ENCODE measurements at places on chromosomes 13 and 19.
A peak's percentile ranks its signal among the peaks of the same experiment; 100 is the strongest.

DNA sequence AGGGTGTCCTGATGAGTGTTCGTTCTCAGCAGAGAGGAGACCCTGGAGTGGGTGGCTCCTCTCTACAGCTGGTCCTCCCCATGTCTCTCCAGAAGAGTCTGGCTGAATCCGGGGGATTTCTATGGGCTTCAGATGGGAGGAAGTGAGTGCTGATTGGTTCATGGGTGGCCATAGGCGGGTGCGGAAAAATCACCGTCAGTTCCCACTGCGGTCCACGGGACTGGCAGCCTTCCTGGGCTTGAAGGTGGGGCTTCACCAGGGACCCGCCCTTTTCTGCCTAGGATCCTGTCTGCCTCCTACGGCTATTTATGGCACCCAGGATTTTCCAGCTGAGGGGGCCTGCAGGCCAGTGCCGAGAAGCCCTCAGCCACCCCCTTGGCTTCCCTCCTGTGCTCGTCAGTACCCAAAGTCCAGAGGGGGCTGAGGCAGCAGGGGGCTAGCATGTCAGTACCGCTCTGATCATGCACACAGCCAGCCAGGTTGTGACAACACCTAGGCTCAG is 18.4 kb downstream of the CPB2 start:
- no peak for DNase-seq

DNA sequence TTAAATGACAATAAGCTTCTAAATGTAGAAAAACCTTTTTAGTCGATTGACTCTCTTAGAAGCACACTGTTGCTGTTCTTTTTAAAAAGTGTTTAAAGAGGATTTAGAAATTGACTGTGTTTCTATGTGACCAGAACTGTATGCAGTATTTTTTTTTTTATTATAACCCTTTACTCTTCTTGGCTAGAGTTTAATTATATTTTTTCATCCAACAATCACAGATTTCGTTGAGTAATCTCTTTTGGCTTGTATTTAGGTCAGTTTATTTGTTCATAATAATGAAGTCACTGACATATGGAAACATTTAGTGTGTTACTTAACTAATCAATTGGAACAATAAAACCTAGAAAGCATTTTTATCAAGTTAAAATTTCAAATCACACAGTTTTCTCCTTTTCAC is 19.9 kb downstream of the CSNK1A1L start:
- no peak for DNase-seq

DNA sequence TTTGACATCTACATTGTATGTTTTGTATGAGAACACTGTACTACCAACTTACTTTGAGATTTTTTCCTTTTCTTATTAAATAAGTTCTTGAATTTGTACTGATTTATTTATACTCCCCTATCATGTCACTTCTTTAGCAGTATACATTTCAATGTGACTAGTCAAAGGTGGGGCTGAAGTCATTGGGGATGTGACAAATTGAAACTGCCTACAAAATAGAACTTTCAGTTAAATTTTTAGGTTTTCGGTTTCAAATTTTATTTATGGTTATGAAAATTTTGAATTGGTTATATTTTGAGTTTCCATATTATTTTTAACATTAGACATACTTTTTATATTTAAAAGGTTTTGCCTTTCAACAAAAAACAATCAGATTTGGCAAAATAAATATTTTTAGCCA is 221.6 kb downstream of the NBEA start:
- no peak for DNase-seq

- DNase-seq: no peak
Observed at GRCh38 chr13:52104624-52105023, 24.2 kb downstream of the NEK5 start.

GRCh38 chr19:8302734-8303133 is 5.4 kb downstream of the CD320 start:
- peak; percentile 1 for DNase-seq

Data from endothelial cell (in vitro differentiated cells).